ENCODE measurements at places on chromosomes 6 and 20.

GRCh38 chr20:17936761-17937732 is 31.5 kb downstream of the SNX5 start:
- DNase-seq = no peak

- DNase-seq = no peak
Observed at GRCh38 chr6:1287103-1287591, 24.8 kb upstream of the FOXQ1 start.

- DNase-seq = no peak
Observed at GRCh38 chr6:98539741-98540140, 294.6 kb upstream of the POU3F2 start.

GRCh38 chr6:151260205-151260604 is 20.4 kb downstream of the AKAP12 start:
- DNase-seq = no peak

- DNase-seq = no peak
Observed at GRCh38 chr20:33647603-33648395, 14.3 kb upstream of the C20orf144 start.

DNA sequence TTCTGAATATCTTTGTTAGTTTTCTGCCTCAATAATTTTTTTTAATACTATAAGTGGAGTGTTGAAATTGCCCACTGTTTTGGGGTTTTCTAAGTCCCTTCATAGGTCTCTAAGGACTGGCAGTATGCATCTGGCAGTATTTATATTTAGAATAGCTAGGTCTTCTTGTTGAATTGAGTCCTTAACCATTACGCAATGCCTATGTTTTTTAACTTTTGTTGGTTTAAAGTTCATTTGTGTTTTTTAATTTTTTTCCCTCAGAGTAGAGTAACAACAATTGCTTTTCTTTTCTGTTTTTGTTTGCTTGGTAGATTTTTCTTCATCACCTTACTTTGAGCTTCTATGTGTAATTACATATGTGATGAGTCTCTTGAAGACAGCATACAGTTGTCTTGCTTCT is 375.9 kb upstream of the EYS start:
- no peak for DNase-seq

GRCh38 chr6:17042422-17043147 is 59.3 kb upstream of the STMND1 start:
- DNase-seq = no peak

- no peak for DNase-seq
Observed at GRCh38 chr6:36807750-36808149, 31.5 kb downstream of the CPNE5 start.

- no peak for DNase-seq
Observed at GRCh38 chr20:4162766-4163165, 147.4 kb upstream of the RNF24 start.

DNA sequence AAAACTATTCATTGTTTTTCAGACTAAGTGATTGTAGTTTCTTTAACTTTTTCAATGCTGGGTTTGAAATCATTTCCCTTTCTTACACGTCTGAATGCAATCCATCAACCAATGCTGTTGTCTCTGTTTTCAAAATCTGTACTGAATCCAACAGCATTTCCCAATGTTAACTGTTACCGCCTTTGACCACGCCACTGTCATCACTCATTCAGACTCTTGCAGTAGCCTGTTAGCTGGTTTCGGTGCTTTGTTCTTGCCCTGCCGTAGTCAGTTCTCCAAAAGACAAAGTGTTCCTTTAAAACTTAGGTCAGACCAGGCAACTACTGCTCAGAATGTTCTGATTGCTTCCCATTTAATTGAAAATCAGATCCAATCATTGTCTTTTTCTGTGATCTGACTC is 131.3 kb downstream of the PLCB4 start:
- no peak for DNase-seq

DNA sequence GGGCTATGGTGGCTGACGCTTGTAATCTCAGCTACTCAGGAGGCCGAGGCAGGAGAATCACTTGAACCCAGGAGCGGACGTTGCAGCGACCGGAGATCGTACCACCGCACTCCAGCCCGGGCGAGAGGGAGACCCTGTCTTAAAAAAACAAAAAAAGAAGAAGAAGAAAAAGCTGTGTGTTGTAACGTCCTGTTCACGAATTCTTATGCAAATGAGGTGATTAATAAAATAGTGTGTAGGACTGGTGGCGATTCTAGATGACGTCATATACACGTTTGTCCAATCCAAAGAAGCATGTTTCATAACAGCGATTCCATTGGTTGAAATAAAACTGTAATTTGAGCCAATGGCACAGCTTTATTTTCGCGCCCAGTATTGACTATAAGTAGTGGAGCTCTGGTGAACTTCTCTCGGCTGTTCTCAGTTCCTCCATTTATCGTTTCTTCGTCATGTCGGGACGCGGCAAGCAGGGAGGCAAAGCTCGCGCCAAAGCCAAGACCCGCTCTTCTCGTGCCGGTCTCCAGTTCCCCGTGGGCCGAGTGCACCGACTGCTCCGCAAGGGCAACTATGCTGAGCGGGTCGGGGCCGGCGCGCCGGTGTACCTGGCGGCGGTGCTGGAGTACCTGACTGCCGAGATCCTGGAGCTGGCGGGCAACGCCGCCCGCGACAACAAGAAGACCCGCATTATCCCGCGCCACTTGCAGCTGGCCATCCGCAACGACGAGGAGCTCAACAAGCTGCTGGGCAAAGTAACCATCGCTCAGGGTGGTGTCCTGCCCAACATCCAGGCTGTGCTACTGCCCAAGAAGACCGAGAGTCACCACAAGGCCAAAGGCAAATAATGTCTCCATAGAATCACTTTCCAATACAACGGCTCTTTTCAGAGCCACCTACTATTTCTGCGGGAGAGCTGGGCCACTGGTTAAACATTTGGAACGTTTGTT is 47.0 kb downstream of the OR2B2 start:
- DNase-seq = no peak

DNA sequence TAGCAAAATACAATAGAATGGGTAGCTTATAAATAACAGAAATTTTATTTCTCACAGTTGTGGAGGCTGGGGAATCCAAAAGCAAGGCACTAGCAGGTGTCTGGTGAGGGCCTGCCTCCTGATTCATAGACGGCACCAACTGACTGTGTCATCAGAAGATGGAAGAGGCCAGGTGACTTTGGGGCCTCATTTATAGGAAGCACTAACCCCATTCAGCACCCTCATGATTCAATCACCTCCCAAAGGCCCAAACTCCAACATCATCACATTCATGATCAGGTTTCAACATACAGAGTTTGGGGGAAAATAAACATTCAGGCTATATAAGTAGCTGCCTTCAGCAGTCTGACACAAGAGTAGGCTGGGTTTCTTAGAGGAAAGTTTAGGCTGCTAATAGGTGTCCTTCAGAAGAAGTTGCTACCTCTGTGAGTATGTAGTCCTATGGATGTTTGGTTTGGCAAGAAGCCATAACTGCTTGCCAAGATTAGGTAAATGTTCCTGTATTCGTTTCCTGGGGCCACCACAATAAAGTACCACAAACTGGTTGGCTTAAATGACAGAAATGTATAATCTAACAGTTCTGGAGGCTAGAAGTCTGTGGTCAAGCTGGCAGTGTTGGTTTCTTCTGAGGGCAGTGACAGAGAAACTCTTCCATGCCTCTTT is 48.8 kb downstream of the NT5E start:
- DNase-seq = no peak

GRCh38 chr20:45611054-45611453 is 18.5 kb upstream of the WFDC10A start:
- DNase-seq = no peak

DNA sequence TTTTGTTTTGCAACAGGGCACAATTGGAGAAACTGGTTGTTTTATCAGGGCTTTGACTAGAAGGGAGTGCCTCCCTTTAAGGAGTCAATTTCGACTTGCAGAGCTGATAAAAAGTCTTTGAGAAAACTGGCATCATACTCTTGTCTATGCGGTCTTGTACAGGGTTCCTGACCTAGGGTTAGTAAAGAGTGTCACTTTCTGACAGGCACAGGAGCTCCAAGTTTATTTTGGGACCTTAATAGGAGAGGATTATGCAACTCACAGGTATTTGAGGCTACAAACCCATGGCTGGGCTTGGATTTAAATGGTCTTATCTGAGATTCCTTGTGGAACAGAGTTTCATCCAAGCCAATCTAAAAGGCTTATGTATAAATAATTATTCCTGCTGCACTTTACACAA is 365.4 kb downstream of the HTR1B start:
- no peak for DNase-seq

DNA sequence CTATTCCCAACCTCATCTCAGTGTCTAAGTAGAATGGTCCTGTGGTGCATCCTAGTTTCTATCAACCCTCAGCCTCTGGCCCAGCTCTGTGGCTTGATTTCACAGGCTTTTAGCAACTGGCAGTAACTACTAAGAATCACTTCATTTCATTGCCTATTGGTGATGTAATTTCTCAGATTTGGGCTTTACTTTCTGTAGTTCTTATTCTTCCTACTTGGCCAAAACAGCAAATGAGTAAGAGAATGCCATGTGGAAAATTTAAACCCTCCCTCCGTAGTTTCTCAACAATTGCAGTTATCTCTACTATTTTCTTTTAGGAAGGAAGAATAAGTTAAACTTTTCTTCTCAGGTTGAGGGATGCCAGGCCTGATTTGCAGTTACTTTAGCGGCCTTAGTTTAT is 387.3 kb downstream of the CDKAL1 start:
- no peak for DNase-seq

DNA sequence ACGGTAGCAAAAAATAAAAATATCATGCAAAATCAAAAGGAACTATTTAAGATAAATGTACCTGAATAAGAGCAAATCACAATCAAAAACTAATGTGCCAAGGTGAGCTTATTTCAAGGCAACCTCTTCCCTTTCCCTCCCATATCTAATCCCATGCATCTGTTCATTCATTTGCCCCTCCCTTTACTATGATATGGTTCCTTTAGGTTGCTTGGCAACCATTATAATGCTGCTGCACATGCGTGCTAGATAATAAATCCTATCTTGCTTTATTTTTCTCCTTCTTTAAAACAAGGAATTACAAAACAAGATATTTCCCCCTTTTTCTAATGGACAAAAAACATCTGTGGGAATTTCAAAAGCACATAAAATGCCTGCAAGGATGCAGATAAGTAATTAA is 318.2 kb upstream of the POU3F2 start:
- DNase-seq = no peak

DNA sequence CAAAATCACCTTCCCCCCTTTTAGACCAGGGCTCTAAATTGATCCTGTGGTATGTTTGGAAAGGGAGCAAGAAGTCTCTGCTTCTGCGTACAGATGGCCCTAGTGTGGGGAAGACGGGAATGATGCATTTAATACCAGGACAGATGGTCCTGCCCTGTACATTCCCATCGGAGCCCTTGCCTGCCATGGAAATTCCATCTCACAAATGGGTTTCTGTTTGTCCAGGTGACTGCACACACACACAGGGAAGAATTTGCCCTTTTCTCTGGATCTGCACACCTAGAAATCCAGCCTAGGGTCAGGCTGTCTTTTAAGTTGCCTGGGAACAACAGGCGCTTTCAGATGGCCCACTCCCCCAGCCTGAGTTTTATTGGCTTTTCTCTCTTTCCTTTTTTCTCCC is 1.3 kb downstream of the MAS1 start:
- no peak for DNase-seq

DNA sequence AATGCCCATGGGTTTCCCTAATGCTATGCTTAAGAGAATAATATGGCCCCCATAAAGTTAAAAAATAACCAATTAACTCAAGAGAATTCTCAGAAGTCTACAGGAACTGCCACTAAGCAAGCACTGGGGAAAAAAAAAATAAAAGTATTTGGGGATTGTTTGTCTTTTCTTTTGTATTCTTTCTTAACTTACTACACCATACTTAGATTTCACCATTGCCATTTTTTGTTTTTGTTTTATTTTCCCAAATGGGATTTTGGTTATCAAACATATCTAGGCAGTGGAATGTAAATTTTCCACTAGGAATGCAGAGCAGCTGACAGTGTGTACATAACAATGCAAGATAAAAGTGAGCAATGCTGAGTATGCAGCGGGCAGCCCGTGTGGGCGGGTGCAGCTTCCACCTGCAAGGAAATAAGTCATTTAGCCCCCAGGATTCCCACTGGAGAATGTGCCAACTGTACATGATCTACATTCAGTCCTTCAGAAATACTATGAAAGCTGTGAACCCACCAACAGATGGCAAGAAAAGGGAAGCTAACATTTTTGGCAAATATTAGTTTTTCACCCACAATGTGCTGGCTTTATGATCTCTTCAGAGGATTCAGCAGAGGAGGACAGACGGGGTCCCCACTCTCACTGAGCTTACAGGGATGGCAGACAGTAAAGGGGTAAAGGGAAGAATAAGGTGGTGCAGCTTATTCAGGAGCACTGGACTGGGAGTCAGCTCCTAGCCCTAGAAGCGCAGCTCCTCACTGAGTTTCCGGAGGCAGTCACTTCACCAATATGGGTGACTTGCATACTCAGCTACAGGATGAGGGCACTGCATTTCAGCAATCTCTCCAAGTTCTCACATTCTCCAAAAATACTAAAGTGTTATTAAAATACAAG is 44.4 kb downstream of the DCDC2 start:
- no peak for DNase-seq

- DNase-seq = no peak
Observed at GRCh38 chr6:35668744-35669450, 19.8 kb downstream of the FKBP5 start.

- DNase-seq = no peak
Observed at GRCh38 chr20:59333951-59334350, 33.5 kb downstream of the EDN3 start.

DNA sequence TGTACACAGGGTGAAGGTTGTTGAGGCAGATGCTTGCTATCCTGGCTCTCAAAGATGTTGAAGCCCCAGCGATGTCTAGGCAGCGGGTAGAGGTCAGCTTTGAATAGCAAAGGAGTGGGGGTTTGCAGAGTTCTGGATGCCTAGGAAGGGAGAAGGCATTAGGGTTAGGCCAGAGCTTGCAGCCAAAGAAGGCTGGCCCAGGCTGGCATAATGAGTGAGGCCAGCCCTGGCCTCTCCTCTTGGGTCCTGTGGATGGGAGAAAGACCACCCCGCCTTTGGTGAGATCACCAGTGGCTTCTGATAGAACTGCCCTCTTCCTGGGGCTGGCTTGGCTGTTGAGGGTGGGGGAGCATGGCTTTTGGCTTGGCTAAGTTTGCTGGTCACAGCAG is 406 bp upstream of the WFDC5 start:
- DNase-seq = no peak

- DNase-seq = no peak
Observed at GRCh38 chr6:105591053-105591452, 188.2 kb upstream of the PREP start.

GRCh38 chr20:34213213-34213612 is 28.0 kb upstream of the ASIP start:
- no peak for DNase-seq

DNA sequence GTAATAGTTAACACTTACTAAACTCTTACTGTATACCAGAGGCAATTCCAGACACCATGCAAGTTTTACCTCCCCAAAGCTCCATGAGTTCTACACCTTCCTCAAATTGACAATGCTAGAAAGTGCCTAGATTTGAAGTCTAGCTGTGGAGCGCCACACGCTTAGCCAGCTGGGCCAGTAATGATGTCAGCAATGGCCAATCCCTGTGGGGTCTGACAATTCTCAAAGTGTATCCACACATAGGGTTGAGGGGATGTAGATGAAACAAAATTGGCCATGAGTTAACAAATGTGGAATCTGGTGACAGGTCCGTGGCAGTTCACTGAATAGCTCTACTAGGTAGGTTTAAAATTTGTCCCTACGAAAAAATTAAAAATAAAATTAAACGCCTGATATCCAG is 1.3 kb downstream of the ZNF343 start:
- no peak for DNase-seq

GRCh38 chr6:143451531-143451930 is 926 bp downstream of the PEX3 start:
- DNase-seq = no peak

- DNase-seq = no peak
Observed at GRCh38 chr20:2301164-2301622, 5.4 kb downstream of the TGM3 start.

GRCh38 chr6:24997231-24997630 is 61.5 kb upstream of the RIPOR2 start:
- DNase-seq = no peak
